ENCODE measurements at places on chromosomes 1 and 21. TPM values are rescaled to one million over a fixed set of nuclear protein-coding genes. Genes with fewer than 3 reads are reported as not detected.

GRCh38 chr1:27574871-27575831, 28.8 kb downstream of the AHDC1 start:
- no peak for DNase-seq

The TSTD1 gene
- polyA plus RNA-seq, result 49.5 TPM

The LCE1A gene
- polyA plus RNA-seq, result not detected

DNA sequence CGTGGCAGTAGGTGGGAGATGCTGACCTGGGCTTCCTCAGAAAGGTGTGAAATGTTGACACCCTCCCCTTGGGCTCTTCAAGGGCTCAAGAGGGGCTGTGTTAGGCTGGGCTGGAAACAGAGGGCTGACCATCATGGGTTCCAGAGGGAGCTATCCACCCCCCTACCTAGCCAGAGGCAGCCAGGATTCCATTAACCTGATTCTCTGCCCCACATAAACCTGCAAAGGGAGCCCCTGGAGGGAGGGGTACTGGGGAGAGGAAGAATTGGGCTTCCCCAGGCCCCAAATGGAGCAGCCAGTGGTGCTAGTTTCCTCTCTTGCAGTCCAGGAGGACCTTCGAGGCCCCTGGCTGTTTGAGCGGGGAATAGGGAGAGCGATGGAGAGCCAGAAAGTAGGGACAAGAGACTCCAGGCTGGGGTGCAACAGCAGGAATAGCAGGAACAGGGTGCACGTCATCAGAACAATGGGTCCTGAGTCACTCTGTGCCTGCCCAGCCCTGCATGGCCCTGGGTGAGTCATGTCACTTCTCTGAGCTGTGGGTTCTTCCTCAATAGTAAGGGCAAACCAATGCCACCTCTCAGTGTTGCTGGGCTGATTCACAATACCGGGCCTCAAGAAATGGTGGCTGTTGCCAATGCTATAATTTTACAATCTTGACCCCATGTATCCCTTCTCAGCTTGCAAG, 121.2 kb downstream of the EPHB2 start:
- DNase-seq, result no peak

DNA sequence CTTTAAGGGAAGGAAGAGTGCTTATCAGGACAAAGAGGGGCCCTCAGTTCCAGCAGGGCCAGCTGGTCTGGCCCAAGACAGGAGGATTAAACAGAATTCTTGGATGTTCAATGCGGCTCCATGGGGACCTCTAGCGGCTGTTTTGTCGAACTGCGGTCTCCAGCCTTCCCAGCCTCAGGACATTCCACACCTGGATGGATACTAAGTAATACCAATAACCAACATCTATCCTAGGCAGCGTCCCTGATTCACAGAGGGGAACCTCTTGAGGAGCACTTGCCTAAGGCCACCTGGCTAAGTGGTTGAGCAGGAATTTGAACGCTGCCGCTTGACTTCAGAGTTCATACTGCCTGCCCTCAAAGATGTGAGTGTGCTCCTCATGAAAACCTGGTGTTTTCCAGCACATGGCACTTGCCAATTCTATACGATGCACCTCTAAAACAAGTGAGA, 15.5 kb upstream of the CD247 start:
- DNase-seq, result peak; percentile 57

DNA sequence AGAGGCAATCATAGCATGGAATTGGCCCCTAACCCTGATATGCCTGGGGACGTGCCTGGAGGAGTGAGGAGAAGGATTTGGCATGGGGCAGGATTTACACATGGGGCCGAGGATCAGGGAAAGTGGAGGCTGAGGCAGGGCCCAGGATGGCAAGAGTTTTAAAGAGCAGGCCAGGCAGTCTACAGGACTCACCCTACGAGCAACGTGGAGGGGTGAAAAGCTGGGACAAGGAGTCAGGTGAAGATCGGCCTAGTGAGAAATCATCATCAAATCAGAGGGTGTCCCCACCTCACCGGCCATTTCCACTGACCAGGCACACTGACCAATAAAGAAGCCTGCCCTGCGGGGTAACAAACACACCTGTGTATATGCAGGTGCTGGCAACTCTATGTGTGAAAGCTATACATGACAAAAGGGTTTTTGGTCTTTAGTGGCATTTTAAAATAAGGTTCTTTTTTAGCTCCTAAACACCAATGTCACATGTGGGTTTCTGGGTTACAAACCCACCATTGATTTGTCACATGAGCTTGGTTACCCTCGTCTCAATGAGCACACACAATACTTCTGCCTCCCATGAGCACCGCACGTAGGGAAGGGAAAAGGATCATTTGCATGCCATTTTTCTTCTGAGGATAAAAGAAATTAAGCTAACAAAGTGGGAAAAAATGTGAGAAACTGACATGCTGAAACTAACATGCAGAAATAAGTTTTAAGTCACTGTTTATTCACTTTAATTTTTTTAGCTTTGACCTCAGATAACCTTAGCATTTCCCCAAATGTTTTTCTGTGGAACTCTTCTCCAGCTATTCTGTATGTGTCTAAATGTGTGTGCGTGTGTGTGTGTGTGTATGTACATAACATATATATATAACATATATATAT, 168.1 kb upstream of the EDN2 start:
- no peak for DNase-seq

- no peak for DNase-seq
Observed at GRCh38 chr1:213125643-213126042, 74.6 kb downstream of the RPS6KC1 start.

The ANGPTL1 gene
- 8.7 TPM for polyA plus RNA-seq

DNA sequence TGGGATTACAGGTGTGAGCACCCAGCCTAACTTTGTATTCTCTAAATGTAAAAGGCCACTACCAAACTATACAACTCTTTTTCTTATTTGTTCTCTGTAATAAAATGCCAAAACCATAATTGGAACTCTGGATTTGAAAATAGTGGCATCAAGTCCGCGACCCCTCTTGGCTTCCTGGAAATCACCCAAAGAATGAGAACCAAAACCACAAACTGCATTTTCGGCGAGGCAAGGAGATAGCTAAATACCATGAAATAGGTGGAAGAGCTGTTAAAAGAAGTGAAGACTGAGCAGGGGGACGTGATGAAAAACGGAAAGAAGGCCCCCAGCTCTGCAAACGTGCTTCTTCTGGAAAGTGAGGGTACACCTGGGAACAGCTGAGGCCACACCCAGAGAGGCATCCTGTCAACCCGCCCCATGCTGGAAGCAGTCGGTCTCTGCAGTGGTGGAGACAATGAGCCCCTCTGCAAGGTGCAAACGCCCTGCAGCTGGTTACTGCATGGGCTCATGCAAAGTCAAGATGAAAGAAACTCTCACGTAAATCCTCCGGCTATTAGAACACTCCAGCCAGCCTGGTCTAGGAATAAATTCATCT, 22.5 kb downstream of the VPS26C start:
- DNase-seq, result no peak

The LCE1B gene
- not detected for polyA plus RNA-seq

The AADACL4 gene
- polyA plus RNA-seq, result 1.7 TPM

DNA sequence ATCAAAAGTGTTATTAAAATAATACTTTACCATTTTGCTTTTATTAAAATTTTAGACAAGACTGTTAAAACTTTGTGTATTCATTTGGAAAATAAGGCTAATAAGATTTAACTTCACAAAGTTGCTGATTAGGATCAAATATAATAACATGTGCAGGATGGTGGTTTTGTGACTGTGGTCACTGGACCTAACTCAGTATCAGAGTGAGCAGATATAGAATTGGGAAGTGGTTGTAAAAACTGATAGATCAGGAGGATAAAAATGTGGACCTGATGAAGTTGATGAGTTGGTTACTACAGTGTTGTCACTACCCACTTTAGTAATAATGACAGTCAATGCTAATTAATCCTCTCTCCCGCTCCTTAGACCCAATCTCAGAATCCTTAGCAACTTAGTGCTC, 186.4 kb downstream of the AKT3 start:
- DNase-seq, result no peak

The SPATA1 gene
- 2.0 TPM for polyA plus RNA-seq

DNA sequence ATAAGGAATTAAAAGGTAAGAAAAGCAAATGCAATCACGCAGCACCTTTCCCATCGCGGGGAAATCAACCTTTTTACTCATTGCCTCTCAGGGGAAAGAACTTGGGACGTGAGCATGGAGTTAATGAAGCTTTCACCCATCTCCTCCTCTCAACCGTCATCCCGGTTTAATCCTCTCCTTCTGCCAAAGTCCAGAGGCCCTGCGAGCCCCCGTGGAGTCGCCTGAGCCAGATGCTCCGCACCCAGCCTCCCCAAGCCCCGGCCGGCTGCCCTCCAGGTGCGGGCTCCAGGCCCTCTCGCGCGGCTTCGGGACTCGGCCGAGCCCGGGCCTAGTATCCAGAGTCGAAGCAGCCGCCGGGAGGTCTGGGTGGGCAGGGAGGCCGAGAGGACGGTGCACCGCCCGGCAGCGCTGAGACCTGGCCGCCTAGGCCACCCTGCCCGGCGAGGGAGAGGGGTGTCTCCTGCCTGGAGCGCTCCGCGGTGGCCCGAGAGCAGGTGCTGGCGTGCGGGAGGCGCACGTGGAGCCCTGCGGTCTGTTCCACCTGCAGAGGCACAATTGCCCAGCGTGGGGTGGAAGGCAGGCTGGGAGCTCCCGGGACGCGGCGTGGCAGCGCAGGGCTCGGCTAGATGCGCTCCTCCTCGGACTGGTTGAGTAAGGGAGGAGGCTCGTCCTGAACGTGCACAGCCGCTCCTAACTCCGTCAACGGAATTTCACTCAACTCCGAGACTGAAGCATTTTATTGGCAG, 218.5 kb downstream of the SDCCAG8 start:
- no peak for DNase-seq

DNA sequence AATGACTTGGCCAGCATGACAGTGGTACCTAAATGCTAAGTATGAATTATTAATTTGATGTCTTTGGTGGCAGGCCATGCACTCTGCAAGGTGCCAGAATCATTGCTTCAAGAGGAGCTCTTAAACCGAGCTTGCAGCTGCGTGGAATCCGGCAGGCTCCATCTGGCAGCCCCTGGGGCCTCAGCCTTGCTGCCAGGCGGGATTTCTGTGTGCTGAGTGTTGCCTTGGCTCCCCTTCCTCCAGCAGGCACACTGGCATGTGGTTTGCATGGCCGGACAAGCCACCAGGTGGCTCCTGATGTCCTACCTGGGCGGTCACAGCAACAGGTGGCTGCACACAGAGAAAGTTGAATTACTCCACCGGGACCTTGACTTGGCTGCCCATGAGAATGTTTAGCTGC, 155.4 kb downstream of the URB2 start:
- DNase-seq, result no peak

DNA sequence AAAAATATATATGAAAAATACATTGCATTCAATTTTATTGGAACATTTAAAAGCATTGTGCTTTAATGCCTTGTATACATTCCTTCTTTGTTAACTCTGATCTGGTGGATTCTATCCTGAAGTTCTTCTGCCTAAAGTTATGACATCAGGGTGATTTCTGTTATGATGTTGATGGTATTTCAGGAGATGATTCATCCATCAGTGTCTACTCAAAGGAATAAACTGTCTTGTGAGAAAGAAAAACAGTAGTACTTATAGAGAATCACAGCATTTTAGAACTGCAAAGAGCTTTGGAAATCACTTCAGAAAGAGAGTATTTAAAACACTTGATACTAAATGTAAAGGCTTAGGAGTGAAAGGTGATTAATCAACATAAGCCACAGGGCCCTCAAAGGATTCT, 155.7 kb downstream of the PTPRC start:
- DNase-seq, result no peak

DNA sequence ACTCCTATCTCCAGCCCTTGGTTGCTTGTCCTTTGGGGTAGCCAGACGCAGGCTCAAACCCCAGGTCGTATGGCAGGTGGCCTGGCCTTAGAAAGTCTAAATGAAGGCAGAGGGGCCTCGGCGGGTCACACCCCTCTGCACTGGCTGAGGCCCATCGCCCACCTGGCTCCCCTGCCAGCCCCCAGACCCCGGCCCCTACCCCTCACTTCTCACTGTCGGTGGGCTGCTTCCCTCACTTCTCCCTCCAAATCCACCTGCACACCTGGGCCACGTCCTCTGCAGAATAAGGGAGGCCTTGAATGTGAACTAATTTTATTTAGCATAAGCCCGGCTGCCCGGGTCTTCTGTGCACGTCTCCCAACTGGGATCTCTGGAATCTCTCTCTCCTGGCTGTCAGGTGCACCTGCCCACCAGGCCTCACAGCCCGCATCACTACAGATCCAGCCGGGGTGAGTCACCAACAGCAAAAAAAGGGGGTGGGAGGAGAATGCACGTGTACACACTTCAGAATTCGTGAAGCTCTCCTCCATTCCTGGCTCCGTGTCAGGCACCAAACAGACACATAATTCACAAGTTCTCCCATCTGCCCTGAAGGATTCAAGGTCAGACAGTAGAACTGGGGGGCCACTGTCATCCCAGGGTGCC, 107.5 kb upstream of the SIM2 start:
- DNase-seq, result no peak

- DNase-seq, result no peak
Observed at GRCh38 chr1:200432586-200432985, 22.8 kb upstream of the ZNF281 start.

GRCh38 chr1:89201106-89201794, 2.5 kb upstream of the GBP4 start:
- no peak for DNase-seq

- DNase-seq, result no peak
Observed at GRCh38 chr1:56877973-56878372, 23.4 kb downstream of the C8A start.

- no peak for DNase-seq
Observed at GRCh38 chr21:43910460-43910859, 45.4 kb downstream of the AGPAT3 start.
